Dermis microvascular lymphatic vessel endothelial cell (primary cell): ENCODE measurements at places on chromosomes 6 and 20. TPM values are rescaled to one million over a fixed set of nuclear protein-coding genes. Genes with fewer than 3 reads are reported as not detected.

- DNase-seq, result no peak
These were observed 199.1 kb upstream of the CNR1 start for GRCh38 chr6:88365230-88365629.

- DNase-seq, result no peak
These were observed 44.5 kb upstream of the STXBP5 start for GRCh38 chr6:147159536-147160374.

Gene RSPO3
- total RNA-seq, result not detected in 2 replicates

Gene PAX1
- total RNA-seq, result not detected in 2 replicates

Gene PXDC1
- 60.5 and 71.8 TPM in 2 replicates for total RNA-seq

Gene PCSK2
- total RNA-seq, result not detected in 2 replicates

Gene QRSL1
- 7.7 and 8.2 TPM in 2 replicates for total RNA-seq

Gene TRIM40
- not detected in 2 replicates for total RNA-seq

Gene EDN1
- 63.0 and 107 TPM in 2 replicates for total RNA-seq
